ENCODE measurements at places on chromosomes 1 and 21.

- DNase-seq, result peak; percentile 91
Measured at GRCh38 chr1:8660411-8660828, 157.0 kb downstream of the RERE start.

GRCh38 chr1:211830055-211830327 lies 572 bp downstream of the LPGAT1 start:
- peak; percentile 4 for DNase-seq

GRCh38 chr21:25512095-25513081 lies 94.9 kb downstream of the MRPL39 start:
- no peak for DNase-seq

DNA sequence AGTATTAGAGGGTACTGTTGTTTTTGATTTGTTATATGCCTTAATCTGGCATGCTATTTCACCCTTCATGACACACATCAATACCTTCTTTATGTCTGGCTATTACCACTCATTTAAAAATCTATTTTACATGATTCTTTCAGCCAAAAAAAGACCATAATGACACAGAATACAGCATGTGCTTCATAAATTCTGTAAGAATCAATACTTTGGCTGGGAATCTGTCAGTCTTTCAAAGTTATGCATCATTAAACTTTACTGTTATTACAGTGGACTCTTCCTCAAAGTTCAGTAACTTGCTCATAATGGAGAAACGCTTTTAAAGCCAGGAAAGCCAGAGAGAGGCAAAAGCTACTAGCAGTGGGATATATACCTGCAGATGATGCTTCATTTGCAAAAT lies 247.2 kb upstream of the ADGRL2 start:
- DNase-seq, result no peak

GRCh38 chr1:59687081-59687480 lies 127.7 kb upstream of the HOOK1 start:
- DNase-seq, result no peak

GRCh38 chr1:235113183-235113917 lies 15.3 kb downstream of the TOMM20 start:
- no peak for DNase-seq

- DNase-seq, result no peak
Measured at GRCh38 chr1:93537396-93537795, 89.5 kb downstream of the FNBP1L start.

DNA sequence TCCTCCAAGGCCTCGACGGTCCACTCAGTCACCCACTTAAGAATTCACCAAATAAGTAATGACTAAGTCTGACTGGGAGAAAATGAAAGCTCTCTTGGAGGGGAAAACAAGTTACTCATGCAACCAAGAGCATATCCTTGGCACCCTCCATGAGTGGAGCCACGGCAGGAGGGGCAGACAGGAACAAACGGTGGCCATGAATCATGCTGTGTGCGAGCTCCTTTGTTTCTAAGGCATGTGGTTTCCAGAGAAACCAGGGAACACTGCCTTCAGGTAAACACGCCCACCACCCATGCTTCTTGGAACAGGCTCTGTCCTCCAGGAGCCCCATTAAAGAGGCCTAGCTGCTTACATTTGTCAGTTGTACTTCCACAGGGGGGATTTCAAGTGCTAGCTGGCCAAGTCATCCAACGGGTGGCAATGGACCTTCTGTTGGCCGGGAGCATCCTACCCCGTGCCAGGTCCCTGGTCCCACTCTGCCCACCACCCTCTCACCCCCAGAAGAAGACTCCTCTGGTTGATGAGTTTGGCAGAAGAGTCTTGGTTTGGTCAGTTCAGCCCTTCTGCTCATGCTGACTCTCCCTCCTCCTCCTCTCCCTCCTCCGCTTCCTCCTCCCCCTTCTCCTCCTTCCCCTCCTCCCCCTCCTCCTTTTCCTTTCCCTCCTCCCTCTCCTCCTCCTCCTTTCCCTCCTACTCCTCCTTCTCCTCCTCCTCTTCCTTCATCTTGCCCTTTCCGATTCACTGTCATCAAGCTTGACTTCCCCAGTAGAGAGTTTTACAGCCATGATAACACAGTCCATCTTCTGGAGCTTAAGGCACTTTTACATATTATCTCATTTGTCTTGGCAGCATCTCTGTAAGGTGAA lies 107.6 kb downstream of the CCDC185 start:
- DNase-seq, result peak; percentile 92

- no peak for DNase-seq
Measured at GRCh38 chr1:165826565-165827267, 698 bp upstream of the UCK2 start.

DNA sequence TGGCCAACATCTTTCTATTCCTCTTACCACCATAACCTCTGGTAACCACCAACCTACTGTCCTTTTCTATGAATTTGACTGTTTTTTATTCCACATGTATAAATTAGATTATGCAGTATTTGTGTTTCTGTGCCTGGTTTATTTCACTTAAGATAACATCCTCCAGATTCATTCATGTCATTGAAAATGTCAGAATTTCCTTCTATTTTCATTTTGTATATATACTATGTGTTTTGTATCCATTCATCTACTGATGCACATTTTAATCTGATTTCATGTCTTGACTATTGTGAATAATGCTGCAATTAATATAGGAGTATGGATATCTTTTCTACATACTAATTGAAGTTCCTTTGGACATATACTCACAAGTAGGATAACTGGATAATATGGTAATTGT lies 403.2 kb downstream of the NCAM2 start:
- no peak for DNase-seq

GRCh38 chr1:154598871-154599635 lies 8.9 kb downstream of the ADAR start:
- DNase-seq, result no peak

DNA sequence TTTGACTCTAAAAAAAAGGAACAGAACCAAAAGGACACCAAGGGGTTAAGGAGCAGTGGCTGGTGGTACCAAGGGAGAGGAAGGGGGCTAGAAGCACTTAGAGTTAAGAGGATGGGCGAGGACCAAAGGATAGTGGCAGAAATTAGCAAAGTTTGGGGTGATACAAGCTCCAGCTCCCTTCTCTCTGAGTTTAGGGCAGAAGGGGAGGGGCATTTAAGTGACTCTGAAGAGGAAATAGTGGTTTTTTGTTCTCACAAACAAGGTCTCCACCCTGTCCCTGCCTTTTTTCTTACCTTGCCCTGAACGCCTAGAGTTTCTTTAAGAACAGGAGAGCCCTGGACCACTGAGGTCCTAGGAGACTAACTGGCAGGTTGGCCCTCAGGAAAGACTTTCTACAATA lies 3.3 kb downstream of the CDC42SE1 start:
- DNase-seq, result no peak

Data from AG08395 (cell line).